Ascending aorta (tissue), 2 donors: ENCODE measurements at places on chromosomes 12 and 14.
A peak's percentile ranks its signal among the peaks of the same experiment; 100 is the strongest.

- DNase-seq, result no peak
These were observed 8.1 kb upstream of the BMAL2 start for GRCh38 chr12:27324530-27324929.

DNA sequence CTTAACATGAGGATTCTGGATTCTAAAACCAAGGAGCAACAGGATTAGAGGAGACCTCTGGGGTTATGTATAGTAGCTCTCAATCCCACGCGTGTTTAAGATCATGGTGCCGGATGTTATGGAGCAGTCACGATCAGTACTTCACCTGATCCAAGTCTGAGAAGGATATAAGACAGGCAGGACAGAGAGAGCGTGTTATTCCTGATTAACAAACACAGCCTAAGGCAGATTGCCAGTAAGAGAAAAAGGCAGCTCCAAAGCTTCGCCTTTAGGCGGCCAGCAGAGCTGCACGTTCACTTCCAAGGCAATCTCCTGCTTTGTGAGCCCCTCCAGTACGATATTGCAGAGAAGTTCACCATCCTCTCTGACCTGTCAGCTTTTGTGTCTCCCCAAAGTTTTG is 5.5 kb downstream of the SETD3 start:
- no peak for DNase-seq

DNA sequence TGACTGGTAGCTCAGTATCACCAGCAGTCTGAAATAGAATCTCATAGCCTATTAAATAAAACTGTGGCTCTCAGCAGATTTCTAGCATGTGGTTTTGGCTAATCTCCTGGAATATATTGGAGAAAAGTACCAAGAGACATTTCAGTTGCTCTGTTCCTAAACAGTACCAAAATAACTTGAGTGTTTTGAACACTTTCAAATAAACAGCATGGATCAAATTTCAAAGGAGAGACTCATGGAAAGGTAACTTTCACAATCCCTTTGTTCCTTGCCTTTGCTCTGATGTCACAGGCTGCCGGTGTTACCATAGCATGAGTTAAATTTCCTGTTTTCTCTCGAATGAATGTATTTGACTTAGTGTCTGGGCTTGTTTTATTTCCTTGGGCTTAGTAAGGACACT is 3.4 kb downstream of the ARG2 start:
- peak; percentile 66 for DNase-seq

- DNase-seq, result no peak
These were observed 291.3 kb downstream of the ACSS3 start for GRCh38 chr12:81369175-81369574.
